Activated CD8-positive, alpha-beta memory T cell treated with anti-CD3 and anti-CD28 coated beads, Interleukin-2, amount 50 U/mL, for 48 hours (primary cell): ENCODE measurements at places on chromosomes 5 and 9.

DNA sequence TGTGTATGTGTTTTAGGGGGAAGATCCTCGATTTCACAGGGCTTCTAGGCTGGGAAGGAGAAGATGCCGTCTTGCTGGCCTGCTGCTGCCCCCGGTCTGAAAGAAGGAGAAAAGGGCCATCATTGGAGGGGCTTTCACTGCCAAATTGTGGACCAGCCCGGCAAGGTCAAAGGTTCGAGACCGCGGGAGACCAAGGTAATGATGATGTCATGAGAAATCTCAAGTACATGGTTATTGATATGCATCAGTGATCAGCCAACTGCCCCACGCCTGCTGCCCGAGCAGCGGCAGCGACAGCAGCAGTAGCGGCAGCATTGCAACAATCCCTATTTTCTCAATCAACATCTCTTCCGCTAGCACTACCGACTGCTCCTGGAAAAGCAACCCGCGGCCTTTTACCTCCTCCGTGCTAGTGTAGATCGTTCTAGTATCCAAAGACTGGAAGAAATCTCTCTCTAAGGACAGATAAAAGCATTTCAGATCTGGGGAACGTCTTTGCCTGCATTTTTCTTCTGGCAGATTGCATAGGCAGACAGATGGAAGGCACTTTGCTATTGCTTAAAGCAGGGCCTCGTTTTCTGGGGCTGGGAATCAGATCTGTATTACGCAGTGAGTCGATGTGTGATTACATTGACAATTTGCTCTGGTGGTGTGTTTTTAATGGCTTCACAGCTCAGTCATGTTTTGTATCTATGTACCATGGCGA lies 215.3 kb downstream of the MEF2C start:
- no peak for DNase-seq

GRCh38 chr9:14211564-14211963 lies 102.4 kb downstream of the NFIB start:
- no peak for DNase-seq

DNA sequence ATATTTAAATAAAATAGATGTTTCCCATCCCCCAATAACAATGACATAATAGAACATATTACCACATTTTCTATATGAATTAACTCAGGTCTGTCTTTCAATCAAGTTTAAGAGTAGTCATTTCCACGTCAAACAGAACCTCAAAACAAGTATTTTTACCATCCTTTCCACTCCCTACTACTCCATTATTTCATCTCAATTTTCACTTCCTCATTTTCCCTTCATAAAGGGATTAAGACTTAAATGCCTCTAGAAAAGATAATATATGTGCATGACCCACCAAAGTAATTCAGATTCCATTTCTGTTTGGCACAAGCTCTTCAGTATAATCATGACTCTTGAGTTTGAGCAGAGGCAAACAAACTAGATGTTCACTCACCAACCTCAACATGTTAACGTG lies 40.4 kb downstream of the ELOVL7 start:
- no peak for DNase-seq

DNA sequence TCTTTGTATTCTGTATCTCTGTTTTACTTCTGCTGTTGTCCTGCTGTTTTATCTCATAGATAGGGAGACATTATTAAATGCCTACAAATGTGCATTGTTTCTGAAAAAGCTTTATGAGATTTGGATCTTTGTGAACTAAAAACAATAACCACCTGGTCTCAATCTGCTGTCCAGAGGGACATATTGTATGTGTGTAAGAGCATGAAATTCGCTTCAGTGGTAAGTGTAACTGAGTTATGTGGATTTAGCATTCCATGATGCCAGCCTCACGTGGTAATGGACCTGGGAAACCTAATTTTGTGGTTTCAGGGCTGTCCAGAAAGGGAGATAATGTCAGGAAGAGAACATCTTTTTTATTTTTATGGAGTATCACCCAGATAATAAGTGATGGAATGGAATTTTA lies 119.3 kb downstream of the GDNF start:
- DNase-seq, result no peak

- no peak for DNase-seq
These were observed 102.3 kb upstream of the CDKN2B start for GRCh38 chr9:22111176-22111953.

DNA sequence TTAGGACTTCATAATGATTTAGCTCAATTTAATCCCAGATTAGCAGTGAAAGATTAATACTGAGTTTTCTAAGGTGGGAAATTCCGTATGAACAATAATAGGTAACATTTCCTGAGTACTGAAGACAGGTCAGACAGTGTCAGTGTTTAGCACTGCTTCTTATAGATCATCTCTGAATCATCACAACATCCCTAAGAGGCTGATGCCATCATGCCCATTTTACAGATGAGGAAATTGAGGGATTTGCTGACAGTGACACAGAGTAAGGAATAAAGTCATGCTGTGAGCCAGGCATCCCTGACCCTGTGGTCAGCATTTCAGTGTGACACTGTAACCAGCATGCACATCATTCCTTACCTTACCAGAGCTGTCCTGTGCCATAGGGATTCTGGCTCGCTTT lies 44.5 kb downstream of the DAPK1 start:
- DNase-seq, result no peak

DNA sequence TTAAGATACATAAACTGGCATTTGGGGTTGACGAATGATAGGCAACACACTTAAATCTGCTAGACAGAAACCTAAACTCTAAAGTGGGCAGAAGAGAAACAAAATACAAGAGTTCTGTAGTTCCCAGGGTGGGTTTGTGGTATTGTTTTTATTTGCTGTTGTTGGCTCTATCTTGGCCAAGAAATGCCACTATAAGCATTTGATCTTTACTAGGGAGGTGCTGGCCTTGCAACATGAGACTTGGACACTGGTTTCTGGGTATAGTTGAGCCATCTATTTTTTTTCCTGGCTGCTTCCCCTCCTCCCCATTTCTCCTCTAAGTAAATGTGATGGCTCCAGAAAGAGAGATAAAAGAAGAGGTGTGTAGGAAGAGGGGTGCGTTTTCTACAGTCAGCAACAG lies 251.2 kb downstream of the SLIT3 start:
- no peak for DNase-seq

- DNase-seq, result no peak
These were observed 111.8 kb downstream of the WDR70 start for GRCh38 chr5:37490931-37491330.

DNA sequence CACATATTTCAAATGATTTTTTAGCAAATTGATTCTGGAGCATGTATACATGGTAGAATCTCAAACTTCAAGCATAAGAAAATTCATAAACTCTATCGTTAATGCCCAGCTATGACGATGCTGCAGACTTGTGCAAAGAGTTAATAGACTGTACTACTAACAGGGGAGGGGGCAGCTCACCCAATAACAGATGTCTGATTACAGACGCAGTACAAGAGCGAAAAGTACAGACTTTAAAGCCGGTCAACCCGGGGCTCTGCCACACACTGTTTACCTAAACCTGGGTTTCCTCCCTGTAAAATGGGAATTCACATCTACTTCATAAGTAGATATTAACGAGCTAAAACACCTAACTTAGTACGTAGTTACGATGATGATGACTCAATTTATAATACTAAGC lies 651 bp downstream of the TRIM23 start:
- DNase-seq, result no peak
